ENCODE measurements at places on chromosomes 2 and 18. TPM values are rescaled to one million over a fixed set of nuclear protein-coding genes. Genes with fewer than 3 reads are reported as not detected.

- H3K4me1 ChIP-seq = no peaks in the 10 kb centered on the region
- H3K27me3 ChIP-seq = peaks cover 20% of the 10 kb centered on the region
- H3K36me3 ChIP-seq = no peaks in the 10 kb centered on the region
- peak; percentile 92 for DNase-seq
- H3K4me3 ChIP-seq = peak overlapping the region; percentile 18
Observed at GRCh38 chr2:70964596-70965386, 13.6 kb upstream of the ANKRD53 start.

Gene PAX8
- total RNA-seq = not detected

Gene AQP12A
- not detected for total RNA-seq

Gene FBXO41
- 14.3 TPM for total RNA-seq

- H3K27me3 ChIP-seq = no peaks in the 10 kb centered on the region
- H3K27ac ChIP-seq = no peak overlapping the region
- H3K4me1 ChIP-seq = 0 out of 2 replicates have a peak, but pooled peaks cover 2% of the 10 kb centered on the region
- no peak overlapping the region for H3K4me3 ChIP-seq
Observed at GRCh38 chr18:77671456-77672167, 422.0 kb downstream of the GALR1 start.

DNA sequence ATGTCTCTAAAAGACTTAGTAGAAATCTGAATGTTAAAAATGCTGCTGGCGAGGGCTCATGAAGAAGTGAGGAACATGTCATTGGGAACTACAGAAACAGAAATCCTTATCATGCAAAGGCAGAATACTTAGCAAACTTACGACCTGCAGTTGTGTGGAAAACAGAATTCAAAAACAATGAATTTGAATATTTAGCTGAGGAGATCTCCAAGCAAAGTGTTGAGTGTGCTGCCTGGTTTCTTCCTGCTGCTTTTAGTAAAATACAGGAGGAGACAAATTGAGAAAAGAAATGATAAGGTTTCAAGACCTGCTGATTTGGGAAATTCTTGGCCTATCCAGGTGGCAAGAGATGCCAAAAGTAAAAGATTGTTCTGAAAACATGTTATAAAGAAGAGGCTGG, 38.5 kb downstream of the METTL4 start:
- H3K27me3 ChIP-seq = no peaks in the 10 kb centered on the region
- no peaks in the 10 kb centered on the region for H3K4me1 ChIP-seq
- no peaks in the 10 kb centered on the region for H3K36me3 ChIP-seq
- no peak overlapping the region for H3K4me3 ChIP-seq
- H3K27ac ChIP-seq = no peak overlapping the region

DNA sequence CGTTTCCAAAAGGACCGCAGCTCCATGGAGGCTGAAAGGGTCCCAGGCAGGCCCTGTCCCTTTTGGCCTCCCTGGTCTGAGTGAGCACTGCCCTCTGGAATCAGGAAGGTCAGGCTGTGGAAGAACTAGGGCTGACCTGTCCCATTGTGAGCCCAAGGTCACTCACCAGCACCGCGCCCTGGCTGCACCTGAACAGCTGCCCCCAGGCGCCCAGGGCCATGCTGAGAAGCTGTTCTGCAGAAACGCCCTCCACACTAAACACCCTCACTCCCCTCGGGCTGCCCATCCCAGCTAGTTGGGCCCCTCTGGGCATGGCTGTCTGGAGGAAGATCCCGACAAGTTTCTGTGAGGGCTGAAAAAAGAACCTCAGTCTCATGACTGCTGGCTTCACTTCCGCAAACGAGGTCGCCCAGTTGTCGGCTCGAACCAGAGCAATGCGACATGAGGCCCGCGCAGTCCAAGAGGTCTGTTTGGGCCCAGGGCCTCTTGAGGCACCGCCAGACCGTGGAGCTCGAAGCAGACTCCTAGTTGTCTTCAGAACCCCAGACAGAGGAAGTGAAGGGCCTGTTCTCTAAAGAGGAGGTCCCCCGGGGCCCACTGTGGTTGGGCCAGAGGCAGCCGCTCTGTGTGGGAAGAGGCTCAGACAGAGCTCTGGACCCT, 64.4 kb downstream of the INPP5D start:
- no peaks in the 10 kb centered on the region for H3K36me3 ChIP-seq
- no peak overlapping the region for H3K27ac ChIP-seq

DNA sequence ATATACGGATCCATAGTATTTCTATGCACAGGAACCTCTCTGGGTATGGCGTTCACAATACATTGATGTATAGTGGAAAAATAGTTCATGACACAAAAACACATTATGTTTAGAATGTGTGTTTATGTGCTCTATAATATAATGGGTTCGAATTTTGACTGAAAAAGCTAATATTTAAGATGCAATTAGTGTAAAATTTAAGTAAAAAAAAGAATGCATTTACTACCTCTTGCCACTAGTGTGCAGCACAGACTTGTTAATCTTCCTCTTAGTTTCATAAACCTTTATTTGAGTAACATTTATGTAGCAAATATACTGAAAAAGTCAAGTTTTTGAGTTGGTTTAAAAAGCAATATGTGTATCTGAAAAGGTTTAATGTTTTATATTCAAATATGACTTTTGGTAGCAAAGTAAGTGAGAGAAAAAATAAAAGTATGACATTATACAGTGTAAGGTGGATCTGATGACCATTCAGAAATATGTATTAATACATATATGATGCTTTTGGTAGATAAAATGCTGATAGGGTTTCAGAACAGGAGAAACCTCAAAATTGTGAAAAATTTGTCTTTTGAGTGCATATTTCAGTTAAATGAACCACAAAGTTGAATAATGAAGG, 49.4 kb downstream of the CCDC102B start:
- H3K4me3 ChIP-seq = no peak overlapping the region
- no peaks in the 10 kb centered on the region for H3K36me3 ChIP-seq
- no peak for DNase-seq
- H3K27me3 ChIP-seq = no peaks in the 10 kb centered on the region

Gene SIX3
- total RNA-seq = 0.21 TPM

Gene CIB4
- not detected for total RNA-seq

DNA sequence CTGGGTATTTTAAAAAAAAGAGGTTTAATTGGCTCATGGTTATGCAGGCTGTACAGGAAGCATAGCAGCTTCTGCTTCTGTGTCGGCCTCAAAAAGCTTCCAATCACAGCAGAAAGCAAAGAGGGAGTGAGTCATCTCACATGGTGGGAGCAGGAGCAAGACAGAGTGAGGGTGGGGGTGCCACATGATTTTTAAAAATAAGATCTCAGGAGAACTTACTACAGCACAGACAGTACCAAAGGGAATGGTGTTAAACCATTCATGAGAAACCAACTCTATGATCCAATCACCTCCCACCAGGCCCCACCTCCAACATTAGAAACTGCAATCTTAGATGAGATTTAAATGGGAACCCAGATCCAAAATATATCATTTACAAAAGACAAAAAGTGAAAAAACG, 14.6 kb downstream of the ZNF519 start:
- peaks cover 2% of the 10 kb centered on the region for H3K36me3 ChIP-seq
- no peaks in the 10 kb centered on the region for H3K27me3 ChIP-seq
- no peak overlapping the region for H3K4me3 ChIP-seq
- H3K27ac ChIP-seq = no peak overlapping the region
- DNase-seq = no peak

Gene SGPP2
- total RNA-seq = not detected

Gene POTEI
- total RNA-seq = 0.20 TPM

DNA sequence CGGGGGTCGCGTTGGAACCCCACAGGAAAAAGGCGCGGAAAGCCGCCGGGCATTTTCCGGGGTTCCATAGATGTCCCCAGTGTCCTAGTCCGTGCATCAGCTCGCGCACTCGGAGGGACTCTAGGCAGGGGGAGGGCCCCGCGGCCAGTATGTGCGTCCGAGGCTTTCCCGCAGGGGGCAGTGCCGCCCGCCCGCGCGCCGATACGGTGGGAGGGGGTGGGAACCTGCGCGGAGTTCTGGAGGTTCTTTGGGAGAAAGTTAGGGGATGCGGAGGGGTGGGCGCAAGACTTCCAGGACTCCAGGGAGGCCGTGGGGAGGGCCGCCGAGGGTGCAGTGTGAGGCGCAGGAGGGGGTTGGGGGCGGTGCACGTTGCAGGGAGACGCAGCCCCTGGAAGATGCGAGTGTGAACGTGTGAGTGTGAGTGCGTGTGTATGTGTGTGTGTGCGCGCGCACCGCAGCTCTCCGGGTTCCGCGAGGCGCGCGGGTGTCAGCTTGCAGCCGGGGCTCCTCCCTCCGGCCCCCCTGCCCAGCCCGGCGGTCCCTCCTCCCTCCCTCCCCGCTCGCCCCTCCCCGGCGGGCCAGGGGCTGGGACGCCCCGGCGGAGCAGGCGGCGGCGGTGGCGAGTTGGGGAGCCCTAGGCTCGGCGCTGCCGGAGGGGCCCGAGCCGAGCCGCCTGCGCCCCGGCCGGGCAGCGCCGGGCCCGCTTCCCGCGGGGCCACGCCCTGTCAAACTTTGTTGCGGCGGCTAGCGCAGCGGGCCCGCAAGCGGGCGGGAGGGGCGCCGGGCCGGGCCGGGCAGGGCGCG, at the start of gene TCF7L1:
Gene TCF7L1, plus strand, starts transcription at position 559 of the 804 bp plus-strand sequence. CDS start 293 bp downstream, outside the sequence.
- H3K27me3 ChIP-seq = no peaks in the 10 kb centered on the region
- DNase-seq = peak; percentile 51
- 0 out of 2 replicates have a peak, but pooled peaks cover 2% of the 10 kb centered on the region for H3K36me3 ChIP-seq
